ENCODE measurements at places on chromosomes 11 and 22.
A peak's percentile ranks its signal among the peaks of the same experiment; 100 is the strongest.

DNA sequence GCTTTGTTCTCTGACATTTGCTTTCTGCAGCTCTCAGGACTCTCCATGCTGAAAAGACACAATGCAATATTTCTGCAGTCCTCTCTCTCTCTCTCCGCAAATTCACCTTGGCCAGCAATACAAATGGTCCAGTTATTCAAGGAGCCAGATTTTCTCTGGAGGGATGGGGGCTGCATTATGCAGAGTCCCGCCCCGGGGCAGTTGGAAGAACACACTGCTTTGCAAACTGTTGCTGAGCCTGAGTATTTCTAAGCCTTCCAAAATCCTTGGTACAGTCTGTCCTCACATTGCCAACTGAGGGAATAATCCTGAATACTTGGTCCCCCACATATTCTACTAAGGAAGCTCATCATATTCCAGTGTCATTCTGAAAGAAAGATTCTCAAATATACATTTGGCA, 94.3 kb upstream of the ZC3H12C start:
- DNase-seq: no peak

DNA sequence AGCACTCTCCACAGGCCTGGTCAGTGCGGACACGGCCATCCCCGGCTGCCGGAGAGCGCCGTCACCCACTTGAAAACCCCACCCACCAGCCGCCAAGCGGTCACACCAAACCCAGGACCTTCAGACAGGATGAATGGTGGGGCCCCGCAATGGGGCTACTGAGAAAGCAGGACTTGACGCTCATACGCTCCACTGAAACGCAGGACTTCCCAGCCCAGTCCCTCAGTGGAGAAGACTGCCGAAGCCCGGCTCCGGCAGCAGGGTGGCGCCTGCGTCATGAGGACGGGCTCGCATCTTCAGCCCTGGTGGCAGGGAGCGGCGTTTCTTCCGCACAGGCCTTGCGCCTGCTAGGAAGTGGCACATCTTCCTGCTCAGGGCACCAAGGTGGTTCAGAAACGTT, 15.3 kb upstream of the PHLDA2 start:
- no peak for DNase-seq

DNA sequence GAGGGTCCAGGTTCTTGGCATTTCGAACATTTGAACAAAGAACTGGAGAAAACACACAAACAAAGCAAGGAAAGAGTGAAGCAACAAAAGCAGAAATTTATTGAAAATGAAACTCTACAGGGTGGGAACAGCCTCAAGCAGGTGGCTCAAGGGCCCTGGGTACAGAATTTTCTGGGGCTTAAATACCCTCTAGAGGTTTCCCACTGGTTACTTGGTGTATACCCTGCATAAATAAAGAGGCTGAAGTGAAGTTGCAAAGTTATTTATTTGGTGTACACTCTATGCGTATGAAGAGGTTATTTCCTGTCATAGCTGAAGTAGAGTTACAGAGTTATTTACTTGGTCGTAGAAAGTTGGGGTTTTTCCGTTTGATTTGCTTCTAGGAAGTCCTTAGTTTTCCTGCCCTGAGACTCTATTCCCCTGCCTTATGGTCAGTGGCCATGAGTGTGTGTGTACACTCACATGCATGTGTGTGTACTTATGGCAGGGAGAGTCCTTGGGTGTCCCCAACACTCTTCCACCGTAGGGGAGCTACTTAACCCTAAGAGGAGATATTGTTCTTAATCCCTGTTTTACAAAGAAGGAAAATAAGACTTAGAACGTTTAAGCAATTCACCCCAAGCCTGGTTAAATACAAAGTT, 5.6 kb upstream of the SMCO4 start:
- DNase-seq: no peak

DNA sequence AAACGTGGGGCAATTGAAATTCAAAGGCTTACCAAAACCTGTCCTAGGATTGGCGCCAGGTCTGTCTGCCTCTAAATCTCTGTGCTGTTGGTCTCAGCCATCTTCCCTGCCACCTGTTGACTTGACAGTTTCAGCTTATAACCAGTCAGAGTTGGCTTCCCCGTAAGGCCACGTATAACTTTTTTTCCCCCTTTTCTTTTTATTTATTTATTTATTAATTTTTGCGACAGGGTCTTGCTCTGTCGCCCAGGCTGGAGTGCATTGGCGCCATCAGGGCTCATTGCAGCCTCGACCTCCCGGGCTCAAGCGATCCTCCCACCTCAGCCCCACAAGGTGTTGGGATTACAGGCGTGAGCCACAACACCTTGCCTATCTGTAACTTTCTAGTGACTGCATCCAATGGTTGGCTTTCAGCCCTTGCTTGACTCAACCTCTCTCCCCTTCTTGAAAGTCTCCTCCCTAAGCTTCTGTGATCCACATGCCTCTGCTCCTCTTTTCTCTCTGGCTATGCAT, 1.4 kb upstream of the SYVN1 start:
- DNase-seq: no peak

GRCh38 chr11:45756384-45757010, 48.5 kb upstream of the SLC35C1 start:
- DNase-seq: no peak

- DNase-seq: no peak
Observed at GRCh38 chr11:69362315-69362714, 68.4 kb downstream of the MYEOV start.

DNA sequence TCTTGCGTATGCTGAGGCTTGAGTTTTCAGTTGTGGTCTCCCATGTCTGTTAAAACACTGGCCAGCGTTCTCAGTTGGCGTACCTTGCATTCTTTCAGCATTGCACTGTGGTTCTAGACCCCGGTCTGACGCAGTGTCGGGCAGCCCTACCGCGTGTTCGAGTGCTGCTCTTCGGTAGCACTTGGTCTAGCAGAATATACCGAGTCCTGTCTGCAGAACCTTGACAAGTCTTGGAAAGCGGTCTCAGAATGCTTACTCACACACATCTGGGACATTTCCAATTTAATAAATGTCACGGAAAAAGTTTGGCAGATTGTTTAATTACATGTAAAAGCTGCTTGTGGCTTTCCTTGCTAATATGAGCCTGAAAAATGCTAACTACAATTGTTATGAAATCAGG, 32.6 kb downstream of the PPFIA1 start:
- no peak for DNase-seq

GRCh38 chr11:22337596-22338485, at the start of gene SLC17A6:
TSS of gene SLC17A6 (plus strand) at chr11:22338381. CDS start at chr11:22338534, 153 bp downstream.
- peak; percentile 80 for DNase-seq

- DNase-seq: no peak
Observed at GRCh38 chr22:27768027-27768653, 33.4 kb downstream of the MN1 start.

- DNase-seq: no peak
Observed at GRCh38 chr11:8573777-8574176, 20.3 kb downstream of the STK33 start.

DNA sequence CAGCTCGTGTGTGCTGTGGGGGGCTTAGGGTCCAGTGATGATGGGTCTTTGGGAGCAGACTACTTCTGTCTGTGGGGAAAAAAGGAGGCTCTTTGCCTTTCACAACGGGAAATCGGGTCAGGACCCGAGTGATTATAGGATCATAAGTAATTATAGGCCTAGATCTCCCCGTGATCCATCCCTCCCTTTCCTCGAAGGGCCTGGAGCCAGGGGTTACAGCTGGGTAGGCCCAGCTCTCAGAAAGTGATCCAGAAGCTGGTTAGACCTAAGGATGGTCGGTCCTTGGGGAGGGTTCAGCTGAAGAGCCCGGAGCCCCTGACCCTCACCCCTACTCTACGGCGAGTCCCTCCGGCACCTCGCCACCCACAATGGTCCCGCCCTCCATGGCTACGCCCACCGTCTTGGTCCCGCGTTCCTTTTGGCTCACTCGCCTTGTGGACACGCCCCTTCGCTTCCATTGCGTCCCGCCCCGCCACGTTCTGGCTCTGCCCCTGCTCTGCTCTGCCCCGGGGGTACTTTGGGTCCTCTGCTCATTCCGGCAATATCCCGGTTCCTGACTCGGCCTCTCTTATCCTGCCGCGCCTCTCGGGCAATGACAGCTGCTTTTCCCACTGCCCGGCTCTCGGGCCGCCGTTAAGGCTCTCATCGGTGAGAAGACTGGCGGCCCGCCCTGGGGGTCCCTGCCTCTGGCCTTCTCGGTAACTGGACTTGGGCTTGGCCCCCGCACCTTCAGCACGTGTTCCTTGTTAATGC, 5.0 kb downstream of the IGSF22 start:
- DNase-seq: peak; percentile 90

- DNase-seq: no peak
Observed at GRCh38 chr11:105315287-105315686, 175.7 kb upstream of the CARD18 start.

DNA sequence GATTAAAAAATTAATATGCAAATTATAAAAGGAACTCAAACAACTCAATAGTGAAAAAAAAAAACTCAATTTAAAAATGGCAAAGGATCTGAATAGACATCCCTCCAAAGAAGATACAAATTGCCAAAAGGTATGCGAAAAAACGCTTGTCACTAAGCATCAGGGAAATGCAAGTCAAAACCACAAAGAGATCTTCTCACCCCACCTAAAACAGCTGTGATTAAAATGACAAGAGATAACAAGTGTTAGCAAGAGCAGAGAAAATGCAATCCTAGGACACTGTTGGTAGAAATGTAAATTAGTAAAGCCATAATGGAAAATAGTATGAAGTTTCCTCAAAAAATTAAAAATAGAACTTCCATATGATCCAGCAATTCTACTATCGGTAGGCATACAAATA, 166.3 kb upstream of the ZC3H12C start:
- no peak for DNase-seq

DNA sequence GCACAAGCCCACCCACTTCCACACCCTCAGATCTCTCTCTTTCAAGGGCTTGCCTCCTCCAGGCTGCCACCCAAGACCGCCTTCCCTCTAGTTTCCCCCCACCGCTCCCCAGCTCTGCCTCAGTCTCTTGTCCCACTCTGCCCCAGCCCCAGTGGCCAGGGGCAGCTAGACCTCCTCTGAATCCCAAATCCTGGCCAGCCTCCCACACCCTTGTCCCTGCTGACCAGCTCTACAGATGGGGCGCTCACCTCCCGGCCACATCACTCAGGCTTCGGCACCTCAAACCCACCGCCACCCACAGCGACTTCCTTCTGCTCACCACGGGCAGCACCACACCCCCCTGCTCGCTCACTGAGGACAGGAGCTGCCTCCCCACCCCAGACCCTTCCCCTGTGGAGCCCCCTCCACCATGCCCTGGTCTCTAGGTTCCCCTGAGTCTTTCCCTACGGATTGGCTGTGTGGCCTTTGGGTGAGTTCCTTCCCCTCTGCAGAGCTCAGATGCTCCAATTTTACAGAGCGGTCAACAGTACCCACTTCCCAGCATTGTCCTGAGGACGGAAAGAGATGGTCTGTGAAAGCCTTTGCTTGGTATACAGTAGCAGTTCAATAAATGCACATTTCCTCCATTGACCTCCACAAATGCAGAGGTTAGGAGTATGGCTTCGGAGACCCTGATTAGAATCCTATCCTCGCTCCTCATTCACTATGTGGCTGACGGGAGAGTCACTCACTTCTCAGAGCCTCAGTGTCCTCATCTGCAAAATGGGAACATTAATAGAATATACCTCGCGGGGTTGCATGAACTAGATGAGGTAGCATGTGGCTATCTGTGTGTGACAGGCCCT, 11.5 kb upstream of the SPI1 start:
- no peak for DNase-seq

DNA sequence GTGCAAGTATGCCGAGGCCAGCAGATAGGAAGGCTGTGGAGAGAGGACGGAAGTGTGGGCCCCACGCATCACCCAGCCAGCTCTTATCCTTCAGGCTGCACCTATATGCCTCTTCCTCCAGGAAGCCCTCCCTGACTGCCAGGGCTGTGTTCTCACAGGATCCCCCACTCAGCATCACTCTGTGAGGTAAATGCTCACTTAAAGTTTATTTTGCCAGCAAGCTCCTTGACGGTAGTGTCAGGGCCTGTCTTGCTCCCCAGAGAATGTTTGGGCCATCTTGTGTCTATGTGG, 4.4 kb downstream of the TBX10 start:
- no peak for DNase-seq

GRCh38 chr11:95501761-95502266, 270.8 kb upstream of the SESN3 start:
- no peak for DNase-seq

- no peak for DNase-seq
Observed at GRCh38 chr11:13261591-13262061, 16.0 kb upstream of the BMAL1 start.

DNA sequence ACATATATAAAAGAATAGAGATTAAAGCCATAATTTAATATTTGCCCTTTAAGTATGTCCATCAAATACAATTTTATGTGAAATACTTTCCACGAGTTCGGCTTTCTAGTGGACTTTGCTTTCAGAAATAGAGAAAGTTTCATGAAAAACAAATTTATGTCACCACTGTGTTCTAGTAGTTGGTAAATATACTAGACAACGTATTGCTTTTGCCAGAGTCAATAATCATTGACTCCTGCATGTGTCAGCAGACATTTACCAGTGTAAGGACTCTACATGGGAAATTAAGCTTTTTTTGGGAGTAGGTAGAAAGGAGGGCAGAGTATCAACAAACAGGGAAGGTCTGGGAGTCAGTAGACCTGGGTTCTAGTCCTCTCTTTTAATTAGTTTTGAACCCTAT, 32.3 kb upstream of the CAT start:
- DNase-seq: no peak
